ENCODE measurements at places on chromosomes 7 and 10.
A peak's percentile ranks its signal among the peaks of the same experiment; 100 is the strongest.

DNA sequence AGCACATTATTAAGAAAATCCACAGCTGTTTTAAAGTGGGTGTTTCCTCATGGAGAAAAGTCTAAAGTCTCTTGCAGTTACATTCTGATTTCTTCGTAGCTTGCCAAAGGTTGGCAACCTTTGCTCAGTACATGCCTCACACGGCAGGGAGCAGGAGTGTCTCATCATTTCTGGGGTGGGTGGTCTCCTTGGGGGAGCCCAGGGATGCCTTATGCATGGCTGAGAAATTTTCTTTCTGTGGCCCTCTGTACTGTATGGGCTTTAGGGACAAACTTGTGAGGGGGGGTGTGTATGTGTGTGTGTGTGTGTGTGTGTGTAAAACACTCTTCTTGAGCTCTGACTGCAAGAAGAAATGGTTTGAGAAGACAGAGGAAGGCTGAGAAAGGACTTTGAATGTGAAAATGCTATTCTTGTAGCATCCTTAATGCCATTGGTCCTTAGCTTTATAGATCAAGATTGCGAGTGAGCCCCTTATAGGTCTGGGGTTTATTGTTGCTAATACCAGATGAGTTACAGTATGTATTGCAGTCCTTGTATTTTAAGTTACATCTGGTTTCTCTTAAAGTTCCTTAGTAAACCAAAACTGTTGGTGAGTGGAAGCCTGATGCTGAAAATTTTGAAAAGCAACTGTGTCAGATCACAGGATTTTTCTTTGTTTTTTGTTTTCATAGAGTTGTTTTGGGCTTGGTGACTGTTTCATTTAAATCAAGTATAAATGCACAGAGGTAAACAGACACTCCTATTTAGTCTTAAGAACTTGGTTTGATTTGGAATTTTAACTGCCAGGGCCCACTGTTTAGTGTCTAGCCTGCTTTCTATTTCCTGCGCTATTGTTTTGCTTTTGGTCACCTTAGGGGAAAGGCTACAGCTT lies 242.0 kb downstream of the BICC1 start:
- DNase-seq: no peak

- DNase-seq: peak; percentile 61
Measured at GRCh38 chr7:130721486-130722277, 12.3 kb downstream of the KLF14 start.

DNA sequence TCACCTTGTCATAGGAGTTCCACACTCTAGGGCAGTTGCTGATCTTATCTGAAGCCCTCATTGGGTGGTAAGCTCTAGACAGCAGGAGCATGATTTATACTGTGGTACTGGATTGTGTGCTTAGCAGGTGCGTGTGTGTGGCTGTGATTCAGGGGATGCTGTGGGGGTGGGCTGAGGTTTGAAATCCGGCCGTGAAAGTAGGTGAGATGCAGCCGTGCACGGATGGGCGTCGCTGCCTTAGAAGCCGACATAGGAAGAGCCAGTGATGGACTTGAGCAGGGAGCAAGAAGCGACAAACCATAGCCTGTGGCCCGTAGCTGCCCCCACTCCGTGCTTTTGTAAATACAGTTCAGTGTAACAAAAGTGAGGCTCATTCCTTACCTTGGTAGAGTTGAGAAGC lies 38.2 kb downstream of the PROSER2 start:
- DNase-seq: no peak

DNA sequence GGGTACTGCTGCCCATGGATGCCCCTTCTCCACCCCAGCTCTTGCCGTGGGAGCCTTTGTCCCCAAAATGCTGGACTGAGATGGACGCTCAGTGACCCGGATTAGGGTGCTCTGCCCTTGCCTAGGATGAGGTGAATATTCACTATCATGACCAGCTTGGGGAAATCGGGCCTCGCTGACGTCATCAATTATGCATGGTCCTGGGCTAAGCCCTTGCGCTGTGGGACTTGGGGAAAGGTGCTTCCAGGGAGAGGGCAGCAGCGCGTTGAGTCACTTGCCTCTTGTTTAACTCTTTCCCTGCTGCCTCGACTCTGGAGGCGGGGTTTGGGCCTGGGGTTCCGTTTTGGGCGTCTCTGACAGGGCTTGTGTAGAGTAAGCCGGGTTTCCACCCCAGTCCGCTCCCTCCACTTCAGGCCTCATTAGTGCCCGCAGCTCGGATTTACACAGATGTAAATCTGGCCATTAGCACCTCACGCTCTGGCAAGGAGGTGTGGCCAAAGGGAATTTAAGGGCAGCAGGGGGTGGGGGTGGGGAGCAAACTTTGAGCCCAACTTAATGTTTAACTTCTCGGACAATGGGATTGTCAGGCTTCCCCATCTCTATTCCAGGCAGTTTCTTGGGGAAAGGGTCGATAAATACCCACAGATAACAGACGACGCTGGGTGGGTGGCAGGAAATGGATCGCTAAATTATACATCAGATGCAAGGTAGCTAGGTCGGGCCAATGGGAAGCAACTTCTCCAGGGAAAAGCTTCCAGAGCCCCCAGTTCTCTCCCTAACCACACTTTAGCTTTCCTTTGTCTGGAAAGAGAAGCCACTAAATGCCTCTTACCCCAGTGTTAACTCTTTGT lies 51.3 kb upstream of the TCF7L2 start:
- DNase-seq: no peak

DNA sequence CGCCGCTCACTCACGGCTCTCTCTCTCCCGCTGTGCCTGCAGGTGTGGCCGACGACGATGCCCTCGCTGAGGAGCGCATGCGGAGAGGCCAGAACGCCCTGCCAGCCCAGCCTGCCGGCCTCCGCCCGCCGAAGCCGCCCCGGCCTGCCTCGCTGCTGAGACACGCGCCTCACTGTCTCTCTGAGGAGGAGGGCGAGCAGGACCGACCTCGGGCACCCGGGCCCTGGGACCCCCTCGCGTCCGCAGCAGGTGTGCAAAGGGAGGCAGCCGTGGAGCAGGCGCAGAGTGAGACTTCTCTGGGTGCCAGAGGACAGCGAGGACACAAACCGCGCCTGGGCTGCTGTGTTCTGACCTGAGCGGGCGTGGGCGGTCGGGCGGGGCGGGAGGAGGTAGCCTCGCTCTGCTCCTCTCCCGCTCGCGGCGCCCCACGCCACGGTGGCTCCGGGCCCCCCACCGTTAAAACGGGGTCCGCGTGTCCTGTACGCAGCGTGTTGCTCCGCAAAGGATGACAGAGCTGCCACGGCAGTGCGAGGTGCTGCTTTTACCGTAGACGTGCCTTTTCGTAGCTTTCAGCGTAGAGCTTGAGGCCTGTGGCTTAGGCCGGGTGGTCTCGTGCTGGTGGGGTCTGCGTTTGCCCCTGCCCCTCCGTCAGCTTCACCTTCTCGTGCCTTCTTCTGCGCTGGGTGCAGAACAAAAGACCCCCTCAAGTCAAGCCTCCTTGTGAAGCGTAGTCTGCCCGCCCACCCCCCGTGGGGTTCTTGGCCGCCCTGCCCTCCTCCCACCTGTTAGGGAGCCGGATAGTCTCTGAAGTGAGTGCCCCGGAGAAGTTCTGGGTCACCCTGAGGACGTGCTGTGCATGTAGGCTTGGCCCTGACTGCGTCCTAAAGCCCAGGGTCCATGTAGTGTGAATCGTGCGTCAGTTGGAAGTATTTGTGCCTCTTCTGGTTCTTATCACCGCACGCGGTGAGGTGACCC lies 73.2 kb downstream of the DNAJB6 start:
- DNase-seq: no peak

- no peak for DNase-seq
Measured at GRCh38 chr10:6650586-6650985, 70.5 kb upstream of the PRKCQ start.

DNA sequence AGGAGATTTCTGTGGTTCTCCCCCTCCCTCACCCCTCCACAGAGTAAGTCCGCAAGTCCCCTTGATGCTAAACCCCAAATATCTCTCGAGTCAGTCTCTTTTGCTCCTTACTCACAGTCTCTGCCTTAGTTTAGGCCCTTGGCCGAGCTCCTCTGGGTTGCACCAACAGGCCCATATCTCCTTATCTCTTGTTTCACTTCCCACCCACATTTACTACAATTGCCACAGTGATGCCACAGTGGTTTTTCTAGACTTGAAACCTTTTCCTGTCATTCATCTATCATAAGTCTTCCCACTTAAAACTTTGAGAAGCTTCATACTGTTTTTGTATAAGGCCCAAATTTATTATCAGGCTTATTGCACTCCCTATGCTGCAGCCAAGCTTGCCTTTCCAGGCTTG lies 23.4 kb upstream of the NME8 start:
- DNase-seq: no peak

- DNase-seq: no peak
Measured at GRCh38 chr10:31274310-31274709, 44.7 kb upstream of the ZEB1 start.

DNA sequence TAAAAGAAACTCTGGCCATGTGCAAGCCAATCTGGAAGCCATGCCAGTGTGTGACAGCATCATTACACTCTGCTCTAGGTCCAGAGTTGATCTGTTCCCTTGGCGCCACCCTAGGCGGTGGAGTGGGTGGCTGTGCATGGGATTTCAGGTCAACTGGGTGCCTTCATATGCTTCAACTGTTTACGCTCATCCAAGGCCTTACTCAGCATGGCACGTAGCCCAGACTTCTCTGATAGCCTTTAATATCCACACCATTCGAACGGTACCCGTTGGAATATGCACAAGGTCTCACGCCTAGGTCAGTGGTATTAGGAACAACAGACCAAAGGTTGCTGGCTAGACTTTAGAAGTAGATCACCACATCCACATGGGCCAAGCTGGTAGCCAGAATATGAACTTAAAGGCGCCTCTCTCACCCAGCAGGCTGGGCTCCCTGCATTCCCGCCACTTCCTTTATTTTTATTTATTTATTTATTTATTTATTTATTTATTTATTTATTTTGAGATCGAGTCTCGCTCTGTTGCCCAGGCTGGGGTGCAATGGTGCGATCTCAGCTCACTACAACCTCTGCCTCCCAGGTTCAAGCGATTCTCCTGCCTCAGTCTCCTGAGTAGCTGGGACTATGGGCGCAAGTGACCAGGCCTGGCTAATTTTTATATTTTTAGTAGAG lies 18.7 kb upstream of the ACHE start:
- no peak for DNase-seq

DNA sequence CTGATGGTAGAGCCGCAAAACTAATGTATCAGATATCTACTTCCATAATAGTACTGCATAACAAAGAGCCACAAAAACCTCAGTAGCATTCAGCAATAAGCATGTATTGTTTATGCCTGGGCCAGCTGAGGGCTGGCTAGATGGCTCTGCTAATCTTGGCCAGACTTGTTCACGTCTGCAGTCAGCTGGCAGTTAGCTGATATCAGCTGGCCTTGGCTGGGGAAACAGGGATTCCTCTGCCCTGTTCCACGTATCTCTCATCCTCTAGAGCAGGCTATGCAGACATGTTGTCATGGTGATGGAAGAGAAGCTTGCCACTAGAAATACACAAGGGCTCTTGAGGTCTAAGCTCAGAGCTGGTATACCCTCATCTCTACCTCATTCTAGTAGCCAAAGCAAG lies 62.9 kb downstream of the GRM8 start:
- peak; percentile 96 for DNase-seq

DNA sequence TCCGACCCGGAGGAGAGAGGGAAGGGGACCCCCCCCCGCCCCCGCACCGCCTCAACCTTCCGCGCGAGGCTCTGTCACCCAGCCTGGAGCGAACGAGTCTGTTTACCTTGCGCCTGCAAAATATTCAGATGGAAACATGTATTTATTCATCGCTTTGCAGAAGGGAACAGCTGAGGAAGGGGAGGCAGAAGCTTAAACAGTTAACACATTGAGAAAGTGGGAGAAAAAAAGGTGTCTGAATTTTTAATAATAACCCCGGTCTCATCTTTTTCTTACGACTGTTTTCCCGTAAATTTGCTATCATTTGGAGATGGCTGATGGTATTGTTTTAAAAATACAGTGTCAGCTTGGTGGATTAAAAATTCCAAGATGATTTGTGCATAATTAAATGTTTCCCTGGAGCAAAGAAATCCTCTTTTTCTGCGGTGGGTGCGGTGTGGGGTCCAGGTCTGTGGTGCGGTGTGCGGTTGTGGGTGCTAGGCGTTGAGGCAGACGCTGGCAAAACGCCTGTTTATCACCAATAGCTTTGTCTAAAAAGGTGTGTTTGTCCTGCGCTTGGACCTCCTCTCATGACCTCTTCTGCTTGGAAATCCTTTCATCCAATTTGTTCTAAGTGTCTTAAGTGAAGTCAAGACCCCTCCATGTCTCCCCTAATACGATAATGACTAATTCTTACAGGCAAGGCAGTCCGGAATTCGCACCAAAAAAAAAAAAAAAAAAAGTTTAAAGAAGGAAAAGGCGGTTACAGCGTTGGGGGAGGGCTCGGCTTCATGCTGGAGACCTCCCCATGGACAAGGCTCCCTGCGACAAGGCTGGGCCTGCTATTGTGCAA lies 1.6 kb downstream of the UNCX start:
- DNase-seq: no peak

- DNase-seq: peak; percentile 29
Measured at GRCh38 chr7:27346531-27347275, 104.1 kb downstream of the EVX1 start.

GRCh38 chr7:9937944-9938631 lies 1035.6 kb upstream of the PHF14 start:
- peak; percentile 10 for DNase-seq

GRCh38 chr7:43531700-43532099 lies 51.2 kb upstream of the STK17A start:
- no peak for DNase-seq

DNA sequence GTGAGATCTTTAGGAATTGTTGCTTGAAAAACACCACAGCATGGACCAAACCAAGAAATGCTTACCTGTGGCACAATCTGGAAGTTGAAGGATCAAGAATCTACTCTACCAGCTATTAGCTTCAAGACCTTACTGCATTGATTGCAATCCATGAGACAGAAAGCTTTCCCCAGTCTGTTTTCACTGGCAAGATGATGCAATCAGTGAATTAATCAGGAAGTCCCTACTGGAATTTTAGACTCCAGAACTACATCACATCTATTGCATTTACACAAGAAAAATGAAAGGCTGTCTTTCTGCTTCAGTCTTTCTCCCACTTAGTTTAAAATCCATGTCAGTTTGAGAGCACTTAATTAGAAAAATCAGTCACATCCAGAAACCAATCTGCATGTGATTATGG lies 191.7 kb downstream of the TFEC start:
- no peak for DNase-seq

DNA sequence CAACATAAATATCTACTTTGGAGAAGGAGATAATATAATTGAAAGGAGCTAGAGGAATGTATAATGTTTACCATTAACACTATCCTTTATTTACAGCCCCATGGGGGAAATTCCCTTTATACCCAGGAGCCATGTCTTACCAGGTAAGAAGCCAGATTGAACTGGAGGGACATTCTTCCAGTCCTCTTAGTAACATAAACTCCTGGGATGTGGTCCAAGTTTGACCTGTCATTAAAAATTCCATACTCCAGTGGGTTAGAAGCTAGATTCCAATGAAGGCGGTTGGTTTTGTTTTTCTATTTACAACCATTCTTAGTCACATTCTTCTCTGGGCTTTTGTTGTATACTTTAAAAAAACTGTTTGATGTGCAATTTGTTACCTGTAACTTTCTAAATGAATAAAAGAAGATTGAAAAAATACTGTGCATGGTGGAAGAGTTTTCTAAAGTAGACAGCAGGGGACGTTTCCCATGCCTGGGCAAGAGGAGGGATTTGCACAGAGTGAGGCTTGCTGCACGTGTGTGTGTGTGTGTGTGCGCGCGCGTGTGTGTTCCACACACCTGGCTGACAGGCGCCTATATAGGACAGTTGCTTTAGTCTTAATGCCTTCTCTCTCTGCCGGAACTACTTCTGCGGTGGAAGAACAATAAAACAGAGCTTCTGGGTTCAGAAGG lies 2.0 kb downstream of the PLCE1 start:
- no peak for DNase-seq

All from NCI-H1105 treated with DMSO at 0.1 percent for 48 hours (cell line).